HT-29 (cell line): ENCODE measurements at places on chromosomes 7 and 10. TPM values are rescaled to one million over a fixed set of nuclear protein-coding genes. Genes with fewer than 3 reads are reported as not detected.

DNA sequence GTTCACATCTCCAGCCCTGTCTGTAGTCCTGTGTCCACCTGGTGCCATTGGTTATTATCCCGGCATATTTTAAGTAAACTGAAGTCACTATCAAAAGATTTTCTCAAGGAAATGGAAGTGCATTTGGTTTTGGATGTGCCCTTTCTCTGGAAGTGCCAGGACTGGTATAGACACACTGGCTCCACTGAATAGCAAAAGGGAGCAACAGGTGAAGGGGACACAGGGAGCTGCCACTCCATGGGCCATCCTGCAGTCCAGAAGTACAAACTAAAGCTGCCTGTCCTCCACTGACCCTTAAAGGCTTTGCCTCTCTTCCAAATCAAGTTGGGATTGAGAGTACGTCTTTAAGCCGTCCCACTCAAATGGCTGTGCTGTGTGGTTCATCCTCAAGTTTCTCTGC lies 62.7 kb downstream of the NOC3L start:
- no peak for DNase-seq

GRCh38 chr10:12726971-12727831 lies 274.3 kb downstream of the CCDC3 start:
- no peak for DNase-seq

DNA sequence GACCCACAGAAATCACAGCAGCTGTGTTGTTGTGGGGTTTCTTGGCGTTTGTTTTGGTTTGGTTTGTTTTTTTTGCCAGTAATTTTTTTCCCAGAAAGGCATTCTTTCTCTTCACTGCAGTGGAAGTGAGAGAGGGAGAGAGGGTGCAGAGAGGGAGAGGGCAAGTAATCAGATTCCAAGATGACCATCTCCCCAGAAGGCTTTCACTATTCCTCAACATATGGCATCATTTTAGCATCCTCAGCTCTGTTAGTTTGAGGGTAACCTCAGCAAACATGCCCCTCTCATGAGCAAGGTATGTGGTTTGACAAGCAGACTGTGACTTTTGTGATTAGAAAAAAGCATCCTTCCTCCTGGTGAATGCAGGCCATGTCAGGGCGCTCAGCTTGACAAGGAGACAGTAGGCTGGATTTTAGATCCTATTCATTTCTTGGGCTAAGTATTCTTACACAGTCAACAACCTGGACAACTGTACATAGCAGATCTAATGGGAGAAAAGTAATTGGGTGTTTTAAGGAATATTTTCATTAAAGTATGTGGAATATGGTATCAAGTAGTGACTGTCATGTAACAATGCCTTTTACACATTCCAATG lies 86.3 kb upstream of the PIK3CG start:
- no peak for DNase-seq

DNA sequence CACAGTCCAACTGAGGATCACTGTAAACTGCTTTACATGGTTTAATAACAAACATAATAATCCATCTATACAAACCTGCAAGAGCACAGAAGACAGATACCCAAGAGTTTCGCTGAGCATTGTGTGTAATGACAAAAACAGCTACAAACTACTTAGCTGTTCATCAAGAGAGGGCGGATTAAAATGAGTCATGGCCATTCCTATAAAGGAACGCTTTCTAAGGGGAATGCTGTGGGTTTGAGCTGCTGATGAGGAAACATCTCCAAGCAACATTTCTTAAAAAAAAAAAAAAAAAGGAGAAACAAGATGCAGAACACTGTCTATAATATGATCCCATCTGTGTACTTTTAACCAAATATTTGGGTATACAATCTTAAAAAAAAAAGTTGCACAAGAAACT lies 33.8 kb downstream of the VOPP1 start:
- DNase-seq: no peak

DNA sequence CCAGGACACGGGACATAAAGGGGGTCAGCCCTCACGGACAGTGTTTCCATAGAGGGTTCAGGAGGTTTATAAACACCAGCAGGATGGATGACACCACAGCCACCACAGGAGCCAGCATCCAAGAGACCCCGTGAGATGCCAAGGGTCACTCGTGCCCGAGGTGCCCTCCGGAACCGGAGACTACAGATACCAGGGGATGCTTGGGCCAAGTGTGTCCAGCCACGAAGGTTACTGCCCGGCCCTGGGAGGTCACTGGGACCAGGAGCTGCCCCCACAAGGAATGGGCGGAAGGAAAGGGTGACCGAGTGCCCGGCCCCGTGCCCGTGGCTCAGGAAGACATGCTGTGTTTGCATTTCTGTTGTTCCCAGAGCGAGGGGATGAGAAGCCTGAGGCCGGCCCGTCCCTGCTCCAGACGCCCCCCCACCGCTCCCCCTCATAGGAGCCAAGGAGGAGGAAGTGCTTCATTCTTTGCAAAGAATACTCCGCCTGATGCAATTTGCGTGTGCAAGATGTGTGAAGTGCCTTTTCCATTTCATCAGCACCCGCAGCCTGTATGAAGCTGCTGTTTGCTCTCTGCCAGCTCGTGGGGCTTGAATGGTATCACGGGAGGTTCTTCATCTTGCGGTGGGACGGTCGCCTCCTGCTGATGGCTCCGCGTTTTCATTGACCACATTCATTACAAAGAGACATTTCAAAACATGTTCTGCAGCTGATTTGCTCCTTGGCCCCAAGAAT lies 176.4 kb downstream of the ELFN1 start:
- DNase-seq: no peak

DNA sequence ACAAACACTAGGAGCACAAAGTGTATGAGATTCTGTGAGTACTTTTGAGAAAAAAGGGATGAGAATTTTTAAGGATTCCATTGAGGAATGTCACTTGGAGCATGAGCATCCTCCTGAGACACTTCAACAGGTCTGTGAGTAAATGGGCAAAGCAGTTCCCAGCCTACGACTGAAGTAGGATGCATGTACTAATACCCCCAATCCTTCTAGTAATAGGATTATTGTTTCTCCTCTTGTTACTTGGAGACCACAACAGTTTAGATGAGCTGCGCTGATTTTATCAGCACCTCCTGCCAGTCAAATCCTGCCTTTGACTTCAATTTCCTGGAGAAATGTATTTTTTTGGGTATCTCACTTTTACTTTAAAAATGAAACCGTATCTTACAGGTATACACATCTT lies 820 bp downstream of the BBS9 start:
- no peak for DNase-seq

DNA sequence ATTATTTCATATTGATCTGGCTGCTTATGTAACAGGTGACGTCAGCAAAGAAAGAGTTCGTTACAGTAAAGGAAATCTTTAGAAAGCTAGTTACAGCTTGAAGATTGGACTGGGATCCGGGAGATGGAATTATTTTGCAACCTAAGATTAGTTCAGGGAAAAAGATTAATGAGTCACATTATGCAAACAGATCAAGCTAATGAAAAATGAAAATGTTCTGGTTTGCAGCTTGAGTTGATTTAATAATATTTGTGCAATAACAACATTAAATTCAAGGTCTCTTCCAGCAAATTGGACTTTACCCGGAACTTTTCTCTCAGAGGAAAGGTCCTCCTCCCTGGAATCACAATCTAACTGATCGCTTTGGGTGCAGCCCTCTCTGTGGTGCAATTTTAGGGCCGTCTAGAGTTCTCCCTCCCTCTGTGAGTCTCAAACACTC lies 119.5 kb downstream of the OTUD1 start:
- DNase-seq: no peak

- no peak for DNase-seq
Measured at GRCh38 chr10:28778524-28778923, 101.2 kb downstream of the BAMBI start.

- DNase-seq: no peak
Measured at GRCh38 chr10:10346390-10347150, 671.1 kb upstream of the CELF2 start.

GRCh38 chr10:101284744-101285463 lies 55.6 kb upstream of the LBX1 start:
- DNase-seq: no peak

- DNase-seq: no peak
Measured at GRCh38 chr10:102611514-102612087, 32.7 kb upstream of the TRIM8 start.

SLC13A1 gene
- total RNA-seq: not detected in 2 replicates

SUN3 gene
- total RNA-seq: not detected in 2 replicates

PLXDC2 gene
- 0.76 and 1.2 TPM in 2 replicates for total RNA-seq

PYROXD2 gene
- 10.8 and 20.9 TPM in 2 replicates for total RNA-seq
